Lung (tissue), 17 donors: ENCODE measurements at places on chromosomes 16 and 17.
A peak's percentile ranks its signal among the peaks of the same experiment; 100 is the strongest.

GRCh38 chr16:9907752-9908151 lies 274.5 kb downstream of the GRIN2A start:
- no peak for DNase-seq

DNA sequence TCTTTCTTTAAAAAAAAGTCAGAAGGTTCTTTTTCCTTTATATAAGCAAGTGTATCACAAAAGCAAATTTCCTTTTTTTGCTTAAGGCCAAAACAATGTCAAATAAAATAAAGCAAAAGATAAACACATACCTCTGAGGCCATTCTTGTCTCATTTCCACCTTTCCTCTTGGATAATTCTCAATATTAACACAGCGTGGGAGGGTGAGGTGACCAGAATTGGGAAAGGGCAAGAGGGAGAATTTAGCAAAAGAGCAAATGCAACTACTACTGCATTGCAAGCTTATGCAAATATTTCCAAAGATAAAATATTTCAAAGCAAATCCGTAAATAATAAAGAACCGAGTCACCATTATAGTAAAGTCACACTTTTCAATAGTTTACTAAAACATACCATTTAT lies 153.4 kb upstream of the PSMD7 start:
- DNase-seq: no peak

- DNase-seq: no peak
Observed at GRCh38 chr17:49688848-49689247, 11.0 kb upstream of the SPOP start.

- no peak for DNase-seq
Observed at GRCh38 chr17:71494062-71494855, 626.6 kb upstream of the SOX9 start.

GRCh38 chr17:55161935-55162555 lies 102.7 kb upstream of the HLF start:
- DNase-seq: no peak

DNA sequence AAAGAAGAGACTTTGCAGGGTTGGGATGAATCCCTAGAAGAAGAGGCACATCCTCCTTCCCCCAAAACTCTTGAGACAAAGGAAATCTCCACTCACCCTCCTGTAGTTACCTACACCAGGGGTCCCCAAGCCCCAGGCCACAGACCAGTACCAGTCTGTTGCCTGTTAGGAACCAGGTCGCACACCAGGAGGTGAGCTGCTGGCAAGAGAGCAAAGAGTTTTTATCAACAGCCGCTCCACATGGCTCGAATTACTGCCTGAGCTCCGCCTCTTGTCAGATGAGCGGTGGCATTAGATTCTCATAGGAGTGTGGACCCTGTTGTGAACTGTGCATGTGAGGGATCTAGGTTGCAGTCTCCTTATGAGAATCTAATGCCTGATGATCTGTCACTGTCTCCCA lies 98.9 kb downstream of the CCT6B start:
- DNase-seq: no peak

DNA sequence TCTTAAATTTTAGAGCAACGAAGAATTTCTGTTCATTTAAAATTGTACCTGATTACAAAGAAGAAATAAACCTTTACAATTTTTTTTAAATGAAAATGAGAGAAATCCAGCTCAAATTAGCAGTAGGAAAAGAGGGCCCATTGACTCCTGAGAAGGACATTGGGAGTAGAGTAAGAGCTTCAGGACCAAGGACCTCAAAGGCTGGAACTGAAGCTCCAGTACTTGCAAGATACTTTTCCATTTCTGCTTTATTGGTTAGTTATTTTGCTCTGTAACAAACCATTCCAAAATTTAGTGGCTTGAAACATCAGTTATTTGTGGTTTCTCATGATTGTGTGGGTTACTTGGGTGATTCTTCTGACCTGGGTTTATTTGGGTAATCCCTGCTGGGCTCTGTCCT lies 165.9 kb downstream of the PRKCB start:
- DNase-seq: no peak

DNA sequence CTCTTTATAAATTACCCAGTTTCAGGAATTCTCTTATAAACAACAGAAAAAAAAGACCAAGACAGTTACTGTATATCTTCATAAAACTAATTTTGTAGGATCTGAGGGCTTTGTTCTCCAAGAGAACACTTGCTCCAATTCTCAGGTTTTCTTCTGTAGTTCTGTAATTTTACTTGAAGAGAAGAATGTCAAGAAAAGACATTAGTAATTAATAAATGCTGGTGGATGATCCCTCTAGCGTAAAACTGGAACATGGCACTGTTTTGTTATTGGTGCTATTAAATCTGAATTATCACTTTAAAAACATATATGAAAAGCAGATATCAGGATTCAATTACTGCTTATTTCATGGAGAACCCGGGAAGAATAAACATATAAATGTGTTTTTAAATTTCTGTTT lies 36.5 kb upstream of the CPHXL start:
- no peak for DNase-seq

DNA sequence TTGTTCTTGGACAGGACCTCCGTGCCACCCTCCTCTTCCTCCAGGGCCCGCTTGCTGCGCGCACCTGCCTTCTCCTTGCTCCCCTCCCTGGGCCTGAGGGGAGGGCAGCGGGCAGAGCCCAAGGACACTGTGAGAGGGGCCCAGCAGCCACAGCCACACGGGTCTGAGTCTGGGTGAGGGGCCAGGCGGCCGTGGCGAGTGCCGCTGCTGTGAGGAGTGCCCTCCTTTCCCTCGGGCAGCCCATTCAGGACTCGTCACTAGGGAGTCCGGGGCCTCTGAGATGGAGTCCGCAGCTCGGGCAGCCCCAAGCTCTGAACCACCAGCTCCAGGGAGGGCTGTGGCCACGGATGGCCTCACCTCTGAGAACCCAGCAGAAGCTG lies 5.6 kb downstream of the DUS1L start:
- DNase-seq: no peak

GRCh38 chr17:77886387-77886728 lies 72.1 kb upstream of the TNRC6C start:
- DNase-seq: no peak

DNA sequence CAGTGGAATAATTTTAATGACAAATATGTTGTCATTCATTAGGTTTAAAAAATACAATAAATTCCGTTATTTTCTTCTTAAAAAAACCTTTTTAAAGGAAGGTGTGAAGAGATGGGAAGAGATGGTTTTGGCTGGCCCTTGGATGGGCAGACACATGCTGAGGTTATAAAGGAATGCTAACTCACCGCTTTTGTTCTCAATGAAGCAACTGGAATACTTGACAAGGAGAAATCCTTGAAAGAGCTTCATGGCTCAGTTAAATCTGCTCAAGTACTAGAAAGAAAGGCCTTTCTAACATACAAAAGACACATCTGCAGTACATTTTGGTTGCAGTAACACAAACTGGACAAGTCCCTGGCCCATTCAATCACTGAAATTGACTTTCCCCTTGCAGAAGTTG lies 158.3 kb upstream of the KCNJ16 start:
- DNase-seq: no peak

GRCh38 chr16:47323241-47323640 lies 137.6 kb downstream of the ITFG1 start:
- no peak for DNase-seq

DNA sequence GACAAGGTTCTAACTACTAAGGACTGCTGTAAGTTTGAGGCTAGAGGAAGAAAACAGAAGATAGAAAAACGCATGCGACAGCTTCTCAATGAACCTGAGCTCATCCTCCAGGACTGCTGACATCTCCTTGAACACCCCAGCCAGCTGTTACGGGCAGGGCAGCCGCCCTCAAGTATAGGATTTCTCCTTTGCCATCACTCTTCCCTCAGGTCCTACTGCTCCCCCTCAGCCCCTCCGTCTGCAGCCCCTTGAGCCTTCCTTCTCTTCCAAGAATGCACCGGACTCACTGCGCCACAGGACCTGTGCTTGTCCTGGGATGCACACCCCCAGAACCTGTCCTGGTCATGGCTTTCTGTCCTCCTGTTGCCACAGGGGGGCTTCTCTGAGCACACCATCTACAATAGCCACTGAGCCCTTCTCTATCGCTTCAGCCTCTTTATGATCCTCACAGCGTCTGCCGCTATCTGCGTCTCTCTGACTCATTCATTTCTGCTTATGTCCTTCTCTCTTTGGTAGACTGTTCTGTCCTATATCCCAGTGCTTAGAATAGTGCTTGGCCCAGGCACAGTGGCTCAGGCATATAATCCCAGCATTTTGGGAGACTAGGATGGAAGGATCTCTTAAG lies 15.7 kb upstream of the XYLT2 start:
- no peak for DNase-seq

- DNase-seq: no peak
Observed at GRCh38 chr16:4026854-4027253, 89.4 kb downstream of the ADCY9 start.

DNA sequence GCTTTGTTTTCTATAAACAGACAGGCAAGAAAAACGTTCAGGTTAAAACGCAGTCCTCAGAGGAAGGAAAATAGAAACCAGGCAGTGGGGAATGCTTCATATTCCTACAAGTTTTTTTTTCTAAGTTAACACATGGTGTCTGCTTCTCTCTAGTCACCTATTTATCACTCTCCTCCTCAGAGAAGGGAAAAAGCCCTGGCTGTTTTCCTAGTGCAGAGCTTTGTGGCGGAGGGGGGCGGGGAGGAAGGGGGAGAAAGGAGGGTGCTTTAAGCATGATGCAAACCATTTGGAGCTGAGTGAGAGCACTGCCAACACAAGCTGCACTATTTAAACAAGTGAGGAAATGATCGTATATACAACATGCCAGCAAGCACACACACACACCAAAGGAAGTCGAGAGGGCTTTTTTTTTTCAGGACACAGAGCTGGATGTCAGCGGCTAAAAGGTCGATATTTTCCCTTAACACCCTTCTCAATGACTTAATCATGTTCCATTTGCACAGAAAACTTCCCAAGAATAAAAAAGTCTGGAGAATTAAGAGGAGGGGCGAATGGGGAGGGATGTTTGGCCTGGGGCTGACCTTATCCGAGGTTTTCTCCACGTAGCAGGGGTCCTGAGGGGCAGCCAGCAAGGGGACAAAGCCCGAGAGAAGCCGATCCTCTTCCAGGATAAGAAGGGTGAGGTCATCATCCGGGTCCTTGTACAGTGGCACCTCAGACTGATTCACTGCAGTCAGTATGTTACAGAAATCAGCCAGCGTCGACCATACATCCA lies 117.4 kb downstream of the HIC1 start:
- peak; percentile 96 for DNase-seq

DNA sequence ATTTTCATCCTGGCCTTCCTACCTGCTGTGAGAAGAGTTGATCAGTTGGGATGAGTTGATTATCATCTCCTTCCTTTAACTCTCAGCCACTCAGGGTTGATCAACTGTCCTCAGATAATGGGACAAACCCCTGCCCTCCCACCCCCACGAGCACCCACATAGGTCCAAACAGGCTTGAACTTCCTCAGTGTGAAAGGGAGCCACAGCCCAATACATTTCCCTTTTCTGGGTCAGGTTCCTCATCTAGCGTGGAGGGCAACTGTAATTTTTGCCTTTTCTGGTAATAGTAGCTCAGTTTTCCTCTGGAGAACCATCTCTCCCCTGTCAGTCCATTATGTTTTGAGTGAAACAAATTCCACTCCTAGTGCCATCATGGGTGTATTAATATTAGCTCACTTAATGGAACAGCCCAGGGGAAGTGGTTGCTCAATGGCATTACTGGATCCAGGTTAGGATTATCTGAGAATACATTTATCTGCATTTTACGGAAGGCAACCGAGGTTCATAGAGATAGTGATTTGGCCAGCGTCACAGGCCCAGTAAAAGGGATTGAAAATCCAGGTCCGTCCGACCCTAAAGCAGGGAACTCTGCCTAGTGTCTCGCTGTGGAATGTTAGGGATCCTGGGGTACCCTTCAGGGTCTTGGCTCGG lies 476 bp upstream of the LPCAT2 start:
- no peak for DNase-seq

- DNase-seq: peak; percentile 12
Observed at GRCh38 chr16:78816499-78817195, 717.2 kb downstream of the WWOX start.

GRCh38 chr17:78817123-78817522 lies 23.5 kb downstream of the USP36 start:
- no peak for DNase-seq
